ENCODE measurements at places on chromosomes 6 and 20. TPM values are rescaled to one million over a fixed set of nuclear protein-coding genes. Genes with fewer than 3 reads are reported as not detected.

Gene RBPJL
- total RNA-seq, result not detected

Gene DCDC2
- total RNA-seq, result not detected

- peak; percentile 63 for DNase-seq
- H3K36me3 ChIP-seq, result peaks cover 16% of the 10 kb centered on the region
- H3K4me1 ChIP-seq, result peaks cover 27% of the 10 kb centered on the region
- no peak overlapping the region for H3K27ac ChIP-seq
- H3K4me3 ChIP-seq, result no peak overlapping the region
- H3K27me3 ChIP-seq, result peaks cover 6% of the 10 kb centered on the region
Measured at GRCh38 chr20:20014659-20015058, 2.5 kb upstream of the NAA20 start.

Gene ACOT8
- 21.2 TPM for total RNA-seq

Measured in activated CD8-positive, alpha-beta T cell treated with anti-CD3 and anti-CD28 coated beads for 36 hours (primary cell).